ENCODE measurements at places on chromosomes 13 and 19.

DNA sequence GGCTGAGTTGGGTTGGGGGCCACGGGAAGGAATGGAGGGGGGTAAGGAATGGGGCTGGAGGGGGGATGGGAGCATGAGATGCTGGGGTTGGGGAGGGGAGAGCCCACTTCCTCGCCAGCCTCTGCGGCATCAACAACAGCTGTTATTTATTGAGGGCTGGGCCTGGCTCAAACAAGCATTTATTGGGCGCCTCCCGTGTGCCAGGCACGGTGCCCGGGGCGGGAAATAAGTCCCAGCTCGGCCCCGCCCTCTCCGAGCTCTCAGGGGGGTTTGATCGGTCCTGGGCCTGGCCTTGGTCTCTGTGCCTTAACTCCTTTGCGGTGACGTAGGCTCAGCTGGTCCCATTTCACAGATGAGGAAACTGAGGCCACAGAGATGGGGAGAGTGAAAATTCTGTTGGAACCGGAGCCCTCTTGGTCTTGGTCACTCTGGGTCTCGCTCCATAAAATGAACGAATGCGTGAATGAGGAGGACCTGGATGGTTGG lies 919 bp upstream of the ADAMTS10 start:
- DNase-seq, result no peak

DNA sequence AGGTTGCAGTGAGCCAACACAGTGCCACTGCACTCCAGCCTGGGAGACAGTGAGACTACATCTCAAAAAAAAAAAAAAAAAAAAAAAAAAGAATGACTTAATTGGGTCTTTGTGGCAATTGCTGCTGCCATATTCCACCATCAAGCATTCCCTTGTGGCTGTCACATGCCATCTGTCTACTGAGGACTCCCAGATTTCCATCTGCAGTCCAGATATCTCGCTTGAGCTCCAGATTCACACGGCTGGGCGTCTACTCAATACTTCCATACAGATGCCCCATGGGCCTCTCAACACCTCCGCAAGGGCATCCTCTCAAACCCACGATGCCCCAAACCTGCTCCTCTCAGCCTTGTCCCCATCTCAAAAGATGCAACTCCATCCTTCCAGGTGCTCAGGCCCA lies 12.9 kb downstream of the TMEM143 start:
- no peak for DNase-seq

DNA sequence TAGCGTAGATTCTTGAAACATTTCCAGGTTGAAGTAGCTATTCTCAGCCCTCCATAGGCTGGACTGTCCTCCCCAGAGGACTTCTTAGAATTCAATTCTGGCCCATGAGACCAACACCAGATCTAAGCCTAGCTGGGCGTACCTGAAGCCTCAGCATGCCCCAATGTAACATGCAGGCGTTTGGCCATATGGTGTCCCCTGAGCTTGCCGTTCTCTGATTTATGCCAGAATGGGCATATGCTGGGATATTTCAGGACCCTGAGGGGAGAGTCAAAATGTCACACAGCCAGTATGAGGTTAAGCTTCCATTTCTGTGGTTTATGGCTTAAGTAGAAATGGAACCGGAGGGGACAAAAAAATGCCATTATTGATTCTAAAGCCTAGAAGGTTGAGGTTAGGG lies 317.7 kb upstream of the OBI1 start:
- no peak for DNase-seq

DNA sequence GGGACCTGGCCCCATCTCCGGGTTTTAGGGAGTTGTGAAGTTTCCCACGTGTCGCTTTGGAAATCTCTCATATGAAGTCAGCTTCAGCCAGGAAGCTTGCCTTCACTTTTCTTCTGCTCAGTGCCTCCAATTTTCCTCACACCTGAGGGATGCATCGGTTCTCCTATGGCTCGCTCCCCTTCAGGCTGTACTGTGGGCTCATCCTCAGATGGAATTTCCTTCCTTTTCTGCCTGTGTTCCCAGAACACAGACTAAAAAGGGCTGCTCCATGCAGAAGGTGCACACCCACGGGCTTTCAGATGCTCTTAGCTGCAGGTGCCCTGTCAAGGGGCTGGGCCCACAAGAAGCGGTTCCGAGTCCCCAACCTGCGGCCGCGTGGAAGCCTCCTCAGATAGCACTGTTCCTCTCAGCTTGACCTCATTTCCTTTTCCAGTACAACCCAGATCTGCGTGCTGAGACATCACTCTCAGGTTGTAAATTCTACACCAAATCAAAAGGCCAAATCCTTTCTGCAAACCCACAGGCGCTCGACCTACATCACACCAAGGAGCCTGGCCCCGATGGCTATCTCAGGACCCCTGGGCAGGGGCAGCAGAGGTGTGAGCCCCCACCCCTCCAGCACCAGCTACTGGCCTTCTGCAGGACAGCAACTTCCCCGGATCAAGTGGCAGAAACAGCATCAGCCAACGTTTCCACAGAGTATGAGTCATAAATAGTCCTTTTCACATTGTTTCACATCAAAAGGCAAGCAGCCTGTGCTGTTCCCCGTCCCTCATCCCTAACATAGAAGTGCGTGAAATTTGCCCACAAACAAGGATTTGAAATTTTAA lies 275.9 kb downstream of the ZNF536 start:
- no peak for DNase-seq

GRCh38 chr13:29472332-29472961 lies 123.0 kb downstream of the SLC7A1 start:
- DNase-seq, result no peak
